Activated CD8-positive, alpha-beta memory T cell treated with anti-CD3 and anti-CD28 coated beads, Interleukin-2, amount 10 ng/mL, durations not matched to agents 7 days and 5 days (primary cell): ENCODE measurements at places on chromosomes 13 and 19.

- DNase-seq = peak; percentile 68
These were observed 7.3 kb downstream of the IFNL3 start for GRCh38 chr19:39237200-39238184.

- no peak for DNase-seq
These were observed 12.1 kb downstream of the SLC25A15 start for GRCh38 chr13:40801255-40802217.

- DNase-seq = peak; percentile 82
These were observed 17.4 kb downstream of the GPR183 start for GRCh38 chr13:99289674-99290337.

DNA sequence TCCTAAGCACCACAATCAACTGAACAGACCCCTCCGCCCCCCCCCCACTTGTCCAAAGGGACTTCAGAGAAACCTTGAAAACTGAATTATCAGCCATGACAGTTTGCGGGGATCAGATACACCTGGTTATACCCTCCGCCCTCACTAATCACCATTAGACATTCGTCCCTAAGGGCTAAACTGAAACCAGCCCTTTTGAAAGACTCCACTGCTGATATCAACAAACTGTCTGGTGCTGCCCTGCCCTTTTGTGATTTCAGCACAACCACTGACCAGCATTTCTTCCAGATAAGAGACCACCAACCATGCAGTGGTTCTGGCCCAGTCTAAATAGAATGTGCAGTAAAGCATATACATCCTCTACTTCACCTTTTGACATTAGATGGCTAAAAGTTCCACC, 1422.9 kb downstream of the EFNB2 start:
- no peak for DNase-seq

DNA sequence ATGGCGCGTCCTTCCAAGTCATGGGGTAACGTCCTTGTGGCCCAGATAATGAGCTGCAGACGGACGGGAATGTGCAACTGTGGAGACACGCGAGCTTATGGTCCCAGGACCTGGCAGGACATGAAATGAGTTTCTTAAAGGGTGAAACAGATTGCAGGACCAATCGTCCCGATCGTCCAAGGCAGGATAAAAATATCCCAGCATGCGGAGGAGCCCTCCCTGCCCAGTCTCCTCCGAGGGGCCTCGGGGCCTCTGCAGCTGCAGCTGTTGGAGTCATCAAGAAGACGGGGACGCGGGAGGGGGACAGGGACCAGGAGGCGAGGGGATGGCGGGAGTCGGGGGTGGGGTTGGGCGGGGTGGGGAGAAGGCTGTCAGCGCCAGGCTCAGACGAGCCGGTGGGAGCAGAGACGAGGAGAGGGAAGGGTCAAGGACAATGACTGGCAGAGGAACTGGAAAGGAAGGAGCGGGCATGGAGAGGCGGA, 14.4 kb upstream of the GARIN5A start:
- no peak for DNase-seq

GRCh38 chr19:39252458-39252857, 3.8 kb upstream of the IFNL4 start:
- DNase-seq = no peak

GRCh38 chr13:39016787-39017186, 21.1 kb downstream of the PROSER1 start:
- DNase-seq = peak; percentile 60

GRCh38 chr13:84961023-84961422, 838.2 kb downstream of the SLITRK6 start:
- no peak for DNase-seq

GRCh38 chr19:54268936-54269335, 11.9 kb upstream of the LILRB5 start:
- no peak for DNase-seq

DNA sequence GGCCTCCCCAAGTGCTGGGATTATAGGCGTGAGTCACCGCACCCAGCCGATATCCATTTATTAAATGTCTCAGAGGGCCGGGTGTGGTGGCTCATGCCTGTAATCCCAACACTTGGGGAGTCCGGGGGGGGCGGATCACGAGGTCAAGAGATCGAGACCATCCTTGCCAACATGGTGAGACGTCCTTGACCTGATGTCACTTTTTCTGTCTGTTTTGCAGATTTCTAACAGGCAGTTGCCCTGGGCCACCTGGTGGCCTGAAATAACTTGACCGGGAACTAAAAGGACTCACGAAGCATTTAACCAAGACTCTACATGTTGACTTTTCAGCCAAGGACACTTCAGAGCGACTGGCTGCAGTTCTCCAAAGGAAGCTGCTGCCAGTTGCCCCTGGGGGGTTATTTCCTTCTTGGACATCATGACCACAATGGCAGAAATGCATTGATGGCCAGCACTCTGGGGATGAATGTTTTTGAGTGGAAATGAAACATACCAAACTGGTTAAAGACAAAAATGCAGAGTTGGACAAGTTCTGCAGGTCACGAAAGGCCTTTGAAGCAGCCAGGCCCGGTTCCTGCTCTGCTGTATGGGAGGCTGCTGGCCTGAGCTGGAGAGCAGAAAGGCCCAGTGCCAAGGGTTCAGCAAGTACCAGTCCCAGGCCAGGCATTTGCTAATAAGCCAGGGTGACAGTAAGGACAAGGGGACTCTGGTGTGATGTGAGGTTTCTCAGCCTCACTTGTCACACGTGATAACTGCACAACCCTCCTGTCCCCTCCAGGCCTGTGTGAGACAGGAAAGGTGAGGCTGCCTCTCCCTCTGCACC, 8.3 kb downstream of the ZNF837 start:
- no peak for DNase-seq

- no peak for DNase-seq
These were observed 21.2 kb downstream of the TMPRSS9 start for GRCh38 chr19:2381148-2381820.

DNA sequence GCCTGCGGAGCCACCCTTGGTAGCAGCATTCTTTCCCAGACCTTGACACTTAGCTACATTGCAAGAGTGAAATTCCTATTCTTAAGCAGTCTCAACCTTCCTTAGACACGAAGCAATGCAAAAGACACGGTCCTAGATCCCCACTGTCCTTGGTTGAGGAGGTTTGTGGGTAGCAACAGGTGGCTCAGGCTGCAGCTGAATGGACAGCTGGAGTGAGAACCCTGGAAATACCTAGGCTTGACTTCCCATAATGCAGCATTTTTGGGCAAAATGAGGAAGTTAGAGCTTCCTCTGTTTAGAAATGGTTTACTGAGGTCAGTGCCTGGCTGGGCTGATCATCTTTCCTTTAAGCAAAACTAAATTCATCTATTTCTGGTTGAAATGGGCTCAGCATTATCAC, 296.6 kb downstream of the RFC3 start:
- no peak for DNase-seq
